ENCODE measurements at places on chromosomes 5 and 9.

- DNase-seq, result no peak
These were observed 336.5 kb upstream of the SEMA6A start for GRCh38 chr5:116911074-116911473.

DNA sequence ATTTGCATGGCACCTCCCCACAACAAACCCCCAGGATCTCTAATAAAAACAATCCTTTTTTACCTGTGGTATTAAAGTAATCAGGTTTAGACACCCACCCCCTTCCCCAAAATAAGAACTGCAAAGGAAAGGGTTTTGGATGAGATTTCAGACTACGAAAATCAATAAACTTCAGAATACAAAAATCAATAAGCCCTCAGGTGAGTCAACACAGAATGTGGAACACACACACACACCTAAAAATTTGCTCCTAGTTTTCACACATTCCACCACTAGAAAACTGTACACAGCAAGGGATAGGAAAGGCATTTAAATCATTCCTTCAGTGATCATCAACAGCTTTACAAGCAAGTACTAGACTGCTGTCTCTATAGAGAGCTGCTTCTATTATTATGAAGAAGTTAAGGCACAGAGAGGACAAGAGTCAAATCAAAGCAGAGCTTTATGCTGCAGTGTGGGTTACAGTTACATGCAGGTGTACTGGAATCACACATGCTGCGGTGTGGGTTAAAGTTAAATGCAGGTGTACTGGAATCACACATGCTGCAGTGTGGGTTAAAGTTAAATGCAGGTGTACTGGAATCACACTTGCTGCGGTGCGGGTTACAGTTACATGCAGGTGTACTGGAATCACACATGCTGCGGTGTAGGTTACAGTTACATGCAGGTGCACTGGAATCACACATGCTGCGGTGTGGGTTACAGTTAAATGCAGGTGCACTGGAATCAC, 36.3 kb downstream of the PFDN1 start:
- no peak for DNase-seq

DNA sequence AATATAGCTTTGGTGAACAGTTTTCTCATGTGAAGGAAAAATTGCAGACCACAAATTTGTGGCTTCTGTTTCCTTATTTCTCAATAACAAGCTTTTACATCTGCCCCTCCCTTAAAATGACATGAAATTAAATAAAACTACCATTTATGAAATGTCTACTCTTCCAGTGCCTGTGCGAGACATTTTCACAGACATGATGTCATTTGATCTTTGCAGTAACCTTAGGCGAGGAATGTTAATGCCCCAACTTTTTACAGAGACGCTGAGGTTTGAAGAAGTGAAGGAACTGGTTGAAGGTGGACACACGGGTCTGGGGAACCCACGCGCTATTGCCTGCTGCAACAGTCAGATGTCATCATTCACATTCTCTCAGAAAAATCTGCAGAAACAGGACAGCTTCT, 61.5 kb downstream of the OSTF1 start:
- DNase-seq, result no peak

DNA sequence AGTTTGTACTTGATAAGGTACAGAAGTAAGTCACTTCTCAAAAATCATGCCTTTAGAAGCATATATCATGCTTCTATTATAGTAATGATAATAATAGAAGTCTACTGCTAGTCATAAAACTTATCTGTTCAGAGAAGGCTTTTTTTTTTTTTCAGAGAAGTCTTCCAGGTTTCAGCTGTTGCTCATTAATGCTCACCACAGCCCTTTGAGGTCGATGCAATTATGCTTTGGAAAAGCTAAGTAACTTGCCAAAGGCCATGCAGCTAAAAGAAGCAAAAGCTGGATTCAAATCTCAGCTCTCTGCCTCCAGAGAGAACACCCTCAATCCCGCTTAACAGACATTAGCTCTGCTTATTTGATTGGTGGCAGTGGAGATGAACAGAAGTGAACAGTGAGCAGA, 150.8 kb downstream of the DOCK8 start:
- DNase-seq, result no peak

- DNase-seq, result no peak
These were observed 242.9 kb downstream of the EBF1 start for GRCh38 chr5:158856794-158857193.

DNA sequence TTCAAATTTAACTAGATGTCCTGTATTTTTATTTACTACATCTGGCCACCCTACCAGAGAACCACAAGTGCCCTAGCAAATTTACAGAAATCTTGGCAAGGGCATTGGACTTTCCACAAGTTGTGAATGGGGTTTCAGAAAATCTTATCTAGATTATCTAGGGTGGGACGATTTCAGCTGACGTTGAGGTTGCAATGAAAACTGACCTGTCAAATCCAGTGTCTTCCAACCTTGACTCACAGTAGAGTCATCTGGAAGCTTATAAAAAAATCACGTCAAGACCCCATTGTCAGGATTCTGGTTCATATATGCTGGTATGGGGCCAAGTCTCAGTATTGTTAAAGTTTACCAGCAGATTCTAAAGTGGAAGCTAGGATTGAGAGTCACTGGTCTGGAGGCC, 109.6 kb upstream of the ACTBL2 start:
- DNase-seq, result no peak

- DNase-seq, result no peak
These were observed 61.4 kb downstream of the C9orf50 start for GRCh38 chr9:129559506-129559881.

GRCh38 chr9:5575000-5575399, 53.9 kb upstream of the RIC1 start:
- no peak for DNase-seq

DNA sequence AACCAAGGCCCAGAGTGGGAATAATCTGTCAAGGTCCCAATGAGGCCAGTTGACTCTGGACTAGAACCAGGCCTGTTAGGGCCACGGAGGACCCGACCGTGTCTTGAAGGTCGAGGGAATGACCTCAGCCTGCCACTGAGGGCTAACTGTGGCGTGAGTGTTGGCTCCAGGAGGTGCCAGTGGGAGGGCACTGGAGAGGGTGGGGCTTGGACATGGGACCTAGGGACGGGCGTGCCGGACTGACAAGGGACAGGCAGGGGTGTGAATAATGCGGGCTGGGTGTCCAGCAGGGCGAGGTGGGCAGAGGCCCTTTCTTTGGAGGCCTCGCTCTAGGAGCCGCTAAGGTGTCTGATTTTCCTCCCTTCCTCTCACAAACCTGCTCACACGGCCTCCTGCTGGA, 7.5 kb downstream of the ADAMTSL2 start:
- no peak for DNase-seq

DNA sequence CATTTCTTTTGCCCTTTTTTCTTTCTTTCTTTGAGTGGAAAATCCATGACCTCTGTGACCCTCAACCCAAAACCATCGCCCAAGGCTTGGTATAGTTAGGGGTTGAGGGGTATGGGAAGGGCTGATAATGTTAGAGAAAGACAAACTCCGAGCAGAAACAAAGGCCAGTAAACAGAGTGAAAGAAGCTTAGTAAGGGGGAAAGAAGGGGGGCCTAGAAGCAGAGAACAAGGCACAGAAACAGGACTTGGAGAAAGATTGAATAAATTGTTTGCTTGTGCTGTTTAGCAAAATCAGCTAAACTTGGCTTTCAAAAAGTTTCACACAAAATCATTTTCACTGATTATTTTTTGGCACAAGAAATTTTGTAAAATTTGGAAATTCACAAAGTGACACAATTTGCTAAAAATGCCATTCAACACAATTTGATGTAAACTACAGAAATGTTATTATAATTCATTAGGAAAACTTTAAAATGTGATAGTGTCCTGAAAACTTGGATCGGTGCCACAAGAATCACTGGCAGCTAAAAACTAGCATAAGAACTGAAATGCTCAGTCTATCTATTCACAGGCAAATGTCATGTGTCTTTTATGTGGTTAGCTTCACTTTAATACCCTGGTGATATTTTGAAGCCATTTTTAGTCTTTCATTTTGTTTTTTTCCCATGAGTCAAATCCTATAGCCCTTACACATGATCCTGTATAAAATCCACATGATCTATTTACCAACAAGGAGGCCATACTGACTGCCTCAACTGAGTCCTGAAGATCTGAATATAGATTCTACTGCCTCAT, 276.4 kb downstream of the NR2F1-AS1 start:
- no peak for DNase-seq

- DNase-seq, result no peak
These were observed 299.9 kb downstream of the SPOCK1 start for GRCh38 chr5:137199201-137199600.

GRCh38 chr9:116002181-116002580, 151.4 kb upstream of the PAPPA start:
- DNase-seq, result no peak

- DNase-seq, result no peak
These were observed 10.5 kb downstream of the RAD23B start for GRCh38 chr9:107293543-107294085.

GRCh38 chr5:129747572-129748407, at the start of gene MINAR2:
Gene MINAR2 (plus strand): TSS chr5:129748094. CDS start chr5:129748191, 97 bp downstream.
- DNase-seq, result no peak

DNA sequence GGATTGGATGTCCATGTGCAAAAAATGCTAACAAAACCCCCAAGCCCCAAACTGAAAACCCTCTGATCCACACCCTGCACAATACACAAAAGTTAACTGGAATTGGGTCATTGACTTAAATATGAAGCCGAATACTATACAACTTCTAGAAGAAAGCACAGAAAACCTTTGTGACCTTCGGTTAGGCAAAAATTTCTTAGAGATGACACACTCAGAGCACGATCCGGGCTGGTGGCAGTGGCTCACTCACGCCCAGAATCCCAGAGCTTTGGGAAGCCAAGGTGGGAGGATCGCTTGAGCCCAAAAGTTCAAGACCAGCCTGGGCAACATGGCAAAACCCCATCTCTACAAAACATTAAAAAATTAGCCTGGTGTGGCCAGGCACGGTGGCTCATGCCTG, 1.8 kb upstream of the DIPK1B start:
- no peak for DNase-seq

GRCh38 chr5:179816401-179816795, 4.3 kb upstream of the SQSTM1 start:
- DNase-seq, result no peak

DNA sequence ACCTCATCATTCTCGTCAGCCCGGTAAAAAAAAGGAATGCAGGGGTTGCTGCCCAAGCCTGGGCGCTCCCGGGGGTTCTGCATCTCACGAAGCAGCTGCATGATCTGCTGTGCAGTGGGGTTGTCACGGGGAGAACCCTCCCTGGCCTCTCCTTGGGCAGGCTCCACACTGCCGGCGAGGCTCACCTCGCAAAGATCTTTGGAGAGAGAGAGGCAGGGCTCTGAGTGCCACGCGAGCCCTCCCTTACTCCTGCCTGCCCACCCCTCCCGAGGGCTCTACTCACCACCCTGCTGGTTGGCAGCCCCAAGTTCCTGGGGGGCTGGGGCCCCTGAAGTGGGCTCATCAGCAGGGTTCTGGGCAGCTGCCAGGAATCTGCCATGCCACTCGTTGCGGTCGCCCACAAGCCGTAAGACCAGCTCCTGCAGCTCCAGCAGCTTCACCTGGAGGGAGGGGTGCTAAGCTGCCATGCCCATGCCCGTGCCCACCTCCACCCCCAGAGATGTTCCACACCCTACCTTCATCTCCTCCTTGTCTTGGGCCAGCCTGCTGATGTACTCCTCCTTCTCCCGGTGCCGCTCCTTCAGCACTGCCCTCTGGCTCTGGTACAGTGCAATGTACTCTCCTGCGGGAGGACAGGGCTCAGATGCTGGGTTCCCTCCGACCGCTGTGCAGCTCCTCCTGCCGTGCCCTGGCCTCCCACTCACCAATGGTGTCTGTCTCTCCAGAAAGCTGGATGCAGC, 18.6 kb downstream of the GOLGA2 start:
- DNase-seq, result no peak

- DNase-seq, result no peak
These were observed 7.0 kb downstream of the PDCL start for GRCh38 chr9:122821278-122821943.

- DNase-seq, result no peak
These were observed 21.7 kb downstream of the CDH10 start for GRCh38 chr5:24623031-24623430.

GRCh38 chr5:4511996-4512656, 628.0 kb upstream of the ADAMTS16 start:
- no peak for DNase-seq

DNA sequence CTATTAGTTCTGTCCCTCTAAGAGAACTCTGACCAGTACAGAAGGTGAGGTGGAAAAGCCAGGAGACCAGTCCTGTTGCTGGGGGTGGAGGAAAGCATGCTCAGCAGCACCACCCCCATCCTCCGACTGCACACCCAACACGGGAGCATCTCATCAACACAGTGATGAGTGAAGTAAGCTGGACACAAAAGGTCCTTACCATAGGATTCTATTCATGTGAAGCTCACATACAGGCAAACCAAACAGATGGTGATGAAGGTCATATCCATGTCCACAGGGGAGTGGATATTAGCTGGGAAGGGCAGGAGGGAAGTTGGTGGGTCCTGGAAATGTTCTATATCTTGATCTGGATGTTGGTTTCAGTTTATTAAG, 14.8 kb upstream of the MARCHF6 start:
- DNase-seq, result no peak

DNA sequence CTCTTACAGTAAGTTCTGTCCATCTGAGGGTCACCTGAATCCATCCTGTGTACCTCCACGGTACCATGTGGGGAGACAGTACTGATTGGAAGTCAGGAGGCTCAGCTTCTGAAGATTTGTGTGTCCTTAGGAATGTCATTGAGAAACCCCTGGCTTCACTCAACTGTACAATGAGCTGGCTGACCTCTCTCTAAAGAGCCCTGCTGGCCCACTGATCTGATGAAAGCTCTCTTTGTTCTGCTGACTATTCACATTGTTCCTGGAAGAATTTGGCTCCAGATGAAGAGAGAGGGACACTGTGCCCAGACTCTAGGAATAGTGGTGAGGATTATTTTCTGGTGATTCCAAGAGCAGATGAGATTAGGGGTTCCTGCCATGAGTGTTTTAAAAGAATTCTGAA, 141.2 kb downstream of the LURAP1L start:
- DNase-seq, result no peak

DNA sequence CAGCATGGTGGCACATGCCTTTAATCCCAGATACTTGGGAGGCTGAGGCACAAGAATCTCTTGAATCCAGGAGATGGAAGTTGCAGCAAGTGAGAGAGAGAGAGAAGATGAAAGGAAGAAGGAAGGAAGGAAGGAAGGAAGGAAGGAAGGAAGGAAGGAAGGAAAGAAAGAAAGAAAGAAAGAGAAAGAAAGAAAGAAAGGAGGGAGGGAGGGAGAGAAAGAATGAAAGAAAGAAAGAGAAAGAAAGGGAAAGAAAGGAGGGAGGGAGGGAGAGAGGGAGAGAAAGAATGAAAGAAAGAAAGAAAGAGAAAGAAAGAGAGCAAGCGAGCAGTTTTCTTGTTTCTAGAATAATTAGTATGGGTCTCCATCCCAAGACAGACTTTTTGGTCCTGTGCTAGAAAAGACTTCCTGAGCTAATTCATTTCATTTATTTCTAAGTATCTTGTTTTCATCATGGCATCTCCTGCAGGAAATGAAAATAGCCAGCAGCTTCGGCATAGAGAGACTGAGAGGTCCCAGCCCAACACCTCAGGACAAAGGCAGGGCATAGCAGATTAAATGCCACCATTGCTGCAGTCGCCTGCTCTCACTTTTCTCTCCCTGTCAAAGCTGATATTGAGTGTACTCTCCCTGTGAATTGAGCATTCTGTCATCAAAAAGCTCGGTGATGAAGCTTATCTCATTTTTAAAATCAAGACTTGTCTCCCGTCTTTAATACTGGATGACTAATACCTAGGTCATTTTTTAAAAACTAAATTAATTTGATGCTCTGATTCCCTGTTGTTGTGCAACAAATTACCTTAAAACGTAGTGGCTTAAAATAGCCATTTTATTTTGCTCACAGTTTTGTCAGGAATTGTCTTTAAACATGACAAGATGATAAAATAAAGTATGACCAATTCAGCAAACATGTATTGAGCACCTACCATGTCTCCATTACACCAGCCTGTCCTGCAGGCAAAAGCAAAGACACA, 91.8 kb upstream of the ADRA1B start:
- no peak for DNase-seq

- no peak for DNase-seq
These were observed 305.0 kb downstream of the MRPS30 start for GRCh38 chr5:45113726-45114125.

Measured in stimulated activated CD4-positive, alpha-beta T cell treated with anti-CD3 and anti-CD28 coated beads, Interleukin-1b, Interleukin-23, amount 100 ng/mL, for 24 hours (primary cell).